Stimulated activated CD4-positive, alpha-beta T cell treated with anti-CD3 and anti-CD28 coated beads, Interleukin-15, amount 100 ng/mL, for 1 hour (primary cell): ENCODE measurements at places on chromosomes 13 and 19.

GRCh38 chr19:54606891-54607784, 13.7 kb downstream of the LILRA1 start:
- no peak for DNase-seq

GRCh38 chr13:87975035-87975434, 303.9 kb downstream of the SLITRK5 start:
- no peak for DNase-seq

DNA sequence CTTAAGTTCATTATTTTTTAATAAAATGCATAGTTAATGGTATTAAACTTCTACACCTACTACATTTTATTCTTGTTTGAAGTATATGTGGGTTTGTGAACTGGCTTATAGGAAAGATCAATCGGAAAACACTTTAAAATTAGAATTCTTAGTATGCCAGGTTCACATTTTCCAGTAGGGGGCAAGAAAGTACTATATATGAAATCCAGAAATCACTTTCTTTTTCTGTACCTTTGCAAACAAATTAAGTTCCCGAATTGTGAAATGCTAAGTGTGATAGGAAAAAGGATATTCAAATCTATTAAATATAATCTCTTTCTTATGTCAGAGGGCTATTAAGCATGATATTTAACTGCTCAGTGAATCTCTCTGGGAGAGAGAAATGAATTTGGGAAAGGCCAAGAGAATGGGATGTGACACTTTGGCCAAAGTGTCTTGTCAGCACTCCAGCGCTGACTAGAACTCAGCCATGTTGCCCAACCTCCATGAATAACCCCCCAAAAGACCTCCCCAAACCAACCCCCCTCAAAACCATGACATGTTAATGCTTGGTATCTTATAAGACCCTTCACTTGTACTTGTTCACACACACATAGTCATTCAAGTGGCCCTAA, 122.6 kb upstream of the SLC10A2 start:
- DNase-seq = no peak

GRCh38 chr19:13849991-13850909, 26.7 kb upstream of the NANOS3 start:
- no peak for DNase-seq

DNA sequence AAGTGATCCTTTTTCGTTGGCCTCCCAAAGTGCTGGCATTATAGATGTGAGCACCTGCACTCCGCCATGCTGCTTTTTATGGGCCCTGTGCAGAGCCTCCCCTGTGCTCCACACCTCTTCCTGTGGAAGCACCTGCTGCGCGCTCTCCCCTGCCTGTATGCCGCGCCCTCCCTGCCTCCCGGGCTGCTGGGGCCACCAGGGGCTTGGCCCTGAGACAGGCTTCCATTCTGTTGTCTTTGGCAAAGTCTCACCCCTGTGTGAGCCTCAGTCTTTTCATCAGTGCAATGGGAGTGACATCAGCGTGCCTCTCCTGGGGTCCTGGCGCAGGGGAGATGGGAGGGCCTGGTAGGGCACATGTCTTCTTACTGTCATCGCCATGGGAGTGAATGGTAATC, 1.3 kb downstream of the FAM174C start:
- DNase-seq = no peak

- no peak for DNase-seq
Measured at GRCh38 chr19:5837761-5838352, 1.6 kb downstream of the FUT6 start.

GRCh38 chr13:102400675-102401145, 1.1 kb downstream of the FGF14 start:
- no peak for DNase-seq
